K562 (cell line): ENCODE measurements at places on chromosomes 7 and 10. TPM values are rescaled to one million over a fixed set of nuclear protein-coding genes. Genes with fewer than 3 reads are reported as not detected.

PNLIP gene
- total RNA-seq = 0.69 and 1.1 TPM in 2 replicates

NPFFR1 gene
- not detected in 2 replicates for total RNA-seq

PON3 gene
- total RNA-seq = not detected in 2 replicates

CYTH3 gene
- total RNA-seq = 14.8 and 15.2 TPM in 2 replicates

CRPPA gene
- total RNA-seq = 8.6 and 9.1 TPM in 2 replicates

TMEM270 gene
- not detected in 2 replicates for total RNA-seq

CHRM2 gene
- 0.04 TPM in 1 of 2 replicates, not detected in the other for total RNA-seq

MPP7 gene
- 0.27 and 0.38 TPM in 2 replicates for total RNA-seq

ZCCHC24 gene
- total RNA-seq = 11.0 and 11.5 TPM in 2 replicates

RSPH10B gene
- total RNA-seq = not detected in 2 replicates

SH3PXD2A gene
- total RNA-seq = 8.5 and 9.3 TPM in 2 replicates

CHAT gene
- not detected in 2 replicates for total RNA-seq

AOAH gene
- 0.18 TPM in 1 of 2 replicates, not detected in the other for total RNA-seq

FAM131B gene
- 0.04 TPM in 2 replicates for total RNA-seq

INPP5F gene
- 5.4 and 6.3 TPM in 2 replicates for total RNA-seq

SCIN gene
- 9.7 and 10.6 TPM in 2 replicates for total RNA-seq

BCL7B gene
- total RNA-seq = 57.5 and 59.2 TPM in 2 replicates

DNA sequence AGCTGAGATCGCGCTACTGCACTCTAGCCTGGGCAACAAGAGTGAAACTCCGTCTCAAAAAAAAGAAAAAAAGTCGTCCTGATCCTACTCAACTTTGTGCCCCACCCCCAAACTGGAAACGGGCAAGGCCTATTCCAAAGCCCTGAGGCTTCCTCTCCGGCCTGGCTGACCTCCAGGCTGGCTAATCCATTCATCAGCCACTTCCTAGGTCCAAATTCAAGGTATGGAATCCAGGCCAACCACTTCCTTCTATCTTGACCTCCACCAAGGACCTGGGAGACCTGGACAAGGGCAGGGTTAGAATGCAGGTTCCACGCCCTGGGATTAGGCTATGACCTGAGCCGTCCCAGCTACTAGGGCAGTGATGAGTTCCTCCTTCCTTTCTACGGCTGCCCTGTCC, 20.4 kb upstream of the EIF4H start:
- H3K4me3 ChIP-seq = no peak overlapping the region
- no peak for DNase-seq
- H3K27ac ChIP-seq = no peak overlapping the region
- H3K36me3 ChIP-seq = no peaks in the 10 kb centered on the region
- H3K27me3 ChIP-seq = no peaks in the 10 kb centered on the region

- no peak overlapping the region for H3K27ac ChIP-seq
- no peak overlapping the region for H3K4me3 ChIP-seq
- H3K4me1 ChIP-seq = no peaks in the 10 kb centered on the region
- DNase-seq = no peak
- peaks cover 43% of the 10 kb centered on the region; the same call in 2 of the 3 replicates for H3K36me3 ChIP-seq
Observed at GRCh38 chr7:74599244-74599643, 58.3 kb upstream of the GTF2I start.

GRCh38 chr10:67261300-67261797, 335.5 kb downstream of the LRRTM3 start:
- no peaks in the 10 kb centered on the region for H3K27me3 ChIP-seq
- H3K27ac ChIP-seq = no peak overlapping the region
- DNase-seq = no peak
- no peak overlapping the region for H3K4me3 ChIP-seq
- H3K36me3 ChIP-seq = no peaks in the 10 kb centered on the region

DNA sequence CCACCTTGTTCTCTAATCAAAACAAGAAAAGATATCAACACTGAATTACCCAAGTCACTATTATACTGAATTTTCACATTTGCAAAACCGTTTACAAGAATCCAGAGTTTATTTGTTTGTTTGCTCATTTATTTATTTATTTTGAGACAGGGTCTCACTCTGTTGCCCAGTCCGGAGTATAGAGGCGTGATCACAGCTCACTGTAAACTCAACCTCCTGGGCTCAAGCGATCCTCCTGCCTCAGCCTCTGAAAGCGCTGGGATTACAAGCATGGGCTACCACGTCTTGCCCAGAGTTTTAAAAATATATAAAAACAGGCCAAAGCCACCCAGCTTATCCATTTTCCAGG, 8.5 kb downstream of the CREB3L2 start:
- peaks cover 12% of the 10 kb centered on the region for H3K36me3 ChIP-seq
- peaks cover 83% of the 10 kb centered on the region for H3K4me1 ChIP-seq
- DNase-seq = no peak
- H3K27ac ChIP-seq = peak overlapping the region; percentile 77

DNA sequence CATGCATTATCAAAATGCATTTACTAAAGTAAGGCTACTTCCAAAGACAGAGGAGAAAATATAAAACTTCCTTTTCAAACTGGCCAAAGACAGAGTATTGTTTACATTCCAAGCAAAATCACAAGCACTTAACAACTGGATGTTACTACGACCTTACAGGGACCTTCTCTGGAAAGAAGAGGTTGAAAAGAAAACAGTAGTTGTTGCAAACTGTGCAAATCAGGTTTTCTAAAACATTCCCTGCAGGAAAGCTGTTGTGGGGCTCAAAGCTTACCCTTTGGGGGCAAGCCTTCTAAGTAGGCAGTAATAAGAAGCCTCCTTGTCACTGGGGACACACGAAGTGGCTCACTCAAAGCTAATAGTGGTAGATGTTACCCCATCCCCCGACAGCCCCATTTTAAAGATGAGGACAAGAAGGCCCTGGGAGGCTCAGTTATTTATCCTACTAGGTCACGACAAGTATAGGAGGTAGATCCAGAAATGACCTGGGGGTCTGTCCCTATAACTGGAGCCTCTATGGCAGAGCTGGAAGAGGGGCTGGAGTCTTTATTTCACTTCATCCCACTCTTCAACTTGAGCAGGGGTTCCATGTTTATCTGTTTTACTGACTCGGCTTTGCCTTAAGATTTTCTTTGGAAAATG, 46.6 kb downstream of the ATXN7L1 start:
- H3K4me1 ChIP-seq = no peaks in the 10 kb centered on the region
- no peaks in the 10 kb centered on the region for H3K36me3 ChIP-seq
- DNase-seq = no peak
- peaks cover 17% of the 10 kb centered on the region; the same call in 2 of the 3 replicates for H3K27me3 ChIP-seq
- H3K27ac ChIP-seq = no peak overlapping the region

GRCh38 chr7:18721429-18721828, 225.9 kb downstream of the HDAC9 start:
- H3K36me3 ChIP-seq = no peaks in the 10 kb centered on the region
- no peak overlapping the region for H3K4me3 ChIP-seq
- no peak for DNase-seq
- no peak overlapping the region for H3K27ac ChIP-seq
- no peaks in the 10 kb centered on the region for H3K27me3 ChIP-seq
- H3K4me1 ChIP-seq = no peaks in the 10 kb centered on the region

- DNase-seq = peak; percentile 44
- H3K36me3 ChIP-seq = no peaks in the 10 kb centered on the region
- H3K27me3 ChIP-seq = no peaks in the 10 kb centered on the region
- no peak overlapping the region for H3K27ac ChIP-seq
- no peaks in the 10 kb centered on the region for H3K4me1 ChIP-seq
Observed at GRCh38 chr7:91034459-91035368, 229.5 kb upstream of the FZD1 start.

GRCh38 chr7:30221764-30222163, 62.6 kb upstream of the ZNRF2 start:
- no peaks in the 10 kb centered on the region for H3K36me3 ChIP-seq
- H3K27me3 ChIP-seq = no peaks in the 10 kb centered on the region; the same call in 1 of the 3 replicates
- no peak for DNase-seq
- H3K27ac ChIP-seq = no peak overlapping the region
- no peaks in the 10 kb centered on the region for H3K4me1 ChIP-seq
- no peak overlapping the region for H3K4me3 ChIP-seq

- DNase-seq = no peak
- peaks cover 3% of the 10 kb centered on the region; the same call in 1 of the 3 replicates for H3K4me1 ChIP-seq
- H3K36me3 ChIP-seq = no peaks in the 10 kb centered on the region
- peaks cover 44% of the 10 kb centered on the region for H3K27me3 ChIP-seq
Observed at GRCh38 chr7:1394371-1394770, 64.9 kb downstream of the MICALL2 start.

DNA sequence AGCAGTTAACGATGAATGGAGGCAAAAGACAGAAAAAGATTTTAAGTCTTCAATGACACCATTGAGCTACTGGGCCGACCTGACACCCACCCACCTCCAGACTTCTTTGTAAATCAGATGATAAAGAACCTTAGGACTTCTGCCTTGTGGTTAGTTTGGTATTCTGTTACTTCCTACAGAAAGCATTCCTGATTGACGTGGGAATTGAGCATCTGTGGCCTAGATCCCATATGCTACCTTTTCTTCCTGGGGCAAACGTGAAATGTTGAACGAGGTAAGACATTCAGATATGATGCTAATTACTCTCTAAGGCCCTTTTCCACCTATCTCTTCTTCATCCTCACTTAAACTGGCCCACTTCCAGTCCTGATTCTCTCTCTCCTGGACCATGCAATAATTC, 10.2 kb downstream of the PRLHR start:
- H3K36me3 ChIP-seq = no peaks in the 10 kb centered on the region
- H3K27me3 ChIP-seq = peaks cover 11% of the 10 kb centered on the region
- H3K4me1 ChIP-seq = no peaks in the 10 kb centered on the region
- DNase-seq = no peak

DNA sequence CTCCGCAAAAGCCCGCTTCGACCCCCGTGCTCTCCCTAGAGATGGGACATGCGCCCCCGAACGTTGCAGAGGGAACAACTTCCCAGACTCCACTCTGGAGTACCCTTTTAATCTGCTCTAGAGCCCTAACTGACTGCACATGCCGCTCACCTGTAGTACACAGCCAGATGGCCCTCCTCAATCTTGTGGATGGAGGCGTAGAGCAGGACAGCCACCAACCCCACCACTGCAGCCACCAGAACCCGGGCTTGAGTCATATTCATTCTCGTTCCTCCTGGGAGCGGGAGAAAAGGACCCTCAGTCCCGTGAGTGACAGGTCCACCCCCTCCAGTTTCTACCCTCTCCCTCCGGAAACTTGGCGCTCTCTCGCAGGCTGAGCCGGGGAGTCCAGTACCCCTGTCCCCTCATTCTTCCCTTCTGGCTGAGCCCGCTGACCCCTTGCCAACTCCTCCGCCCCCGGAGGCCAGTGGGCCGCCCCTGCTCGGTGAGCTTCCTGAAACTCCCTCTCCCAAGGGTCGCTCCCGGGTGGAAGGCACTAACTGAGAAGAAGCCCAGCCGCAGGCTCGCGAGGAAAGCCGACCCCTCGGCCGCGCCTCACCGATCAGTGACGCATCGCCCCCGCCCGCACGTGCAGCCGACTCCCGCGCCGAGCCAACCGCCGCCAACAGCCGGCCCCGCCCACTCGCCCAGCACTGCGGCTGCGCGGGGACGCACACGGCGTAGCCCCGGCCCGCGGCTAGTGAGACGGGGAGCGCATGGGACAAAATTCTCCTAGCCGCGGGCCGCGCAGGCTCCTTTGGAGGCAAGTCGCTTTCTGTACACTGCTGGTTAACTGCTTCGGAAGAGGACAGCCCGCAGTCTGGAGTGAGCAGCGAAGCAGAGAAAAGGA, at the start of gene ERLIN1:
TSS of gene ERLIN1 (minus strand) at position 666 of the 889 bp plus-strand sequence. CDS start at position 263, 403 bp downstream.
- peak; percentile 90 for DNase-seq
- H3K27ac ChIP-seq = peak within 1 kb of the TSS; percentile 98

DNA sequence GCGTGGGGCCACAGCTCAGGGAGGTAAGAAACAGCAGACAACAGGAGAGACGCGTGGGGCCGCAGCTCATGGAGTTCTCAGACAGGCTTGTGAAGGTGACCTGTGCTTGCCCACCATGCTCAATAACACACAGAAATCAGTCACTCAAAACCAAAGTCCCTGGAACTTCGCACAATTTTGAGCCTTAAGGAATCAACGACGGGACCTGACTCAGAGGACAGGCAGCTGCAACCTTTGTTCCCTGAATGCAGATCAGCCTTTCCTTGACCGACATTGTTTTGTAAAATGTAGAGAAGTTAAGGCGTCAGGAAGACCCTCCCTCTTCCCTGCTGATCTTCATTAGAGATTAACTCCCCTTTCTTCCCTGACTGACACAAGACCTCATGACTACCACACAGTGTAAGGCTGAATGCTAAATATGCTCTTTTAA, 8.5 kb upstream of the KNDC1 start:
- no peaks in the 10 kb centered on the region for H3K36me3 ChIP-seq
- no peaks in the 10 kb centered on the region for H3K4me1 ChIP-seq
- H3K27me3 ChIP-seq = peaks cover 8% of the 10 kb centered on the region; the same call in 1 of the 3 replicates
- H3K27ac ChIP-seq = no peak overlapping the region
- no peak overlapping the region for H3K4me3 ChIP-seq

GRCh38 chr7:149180722-149181449, 14.5 kb upstream of the ZNF282 start:
- H3K27me3 ChIP-seq = no peaks in the 10 kb centered on the region
- H3K4me1 ChIP-seq = peaks cover 4% of the 10 kb centered on the region; the same call in 1 of the 2 replicates
- H3K36me3 ChIP-seq = peaks cover 65% of the 10 kb centered on the region
- H3K4me3 ChIP-seq = no peak overlapping the region

DNA sequence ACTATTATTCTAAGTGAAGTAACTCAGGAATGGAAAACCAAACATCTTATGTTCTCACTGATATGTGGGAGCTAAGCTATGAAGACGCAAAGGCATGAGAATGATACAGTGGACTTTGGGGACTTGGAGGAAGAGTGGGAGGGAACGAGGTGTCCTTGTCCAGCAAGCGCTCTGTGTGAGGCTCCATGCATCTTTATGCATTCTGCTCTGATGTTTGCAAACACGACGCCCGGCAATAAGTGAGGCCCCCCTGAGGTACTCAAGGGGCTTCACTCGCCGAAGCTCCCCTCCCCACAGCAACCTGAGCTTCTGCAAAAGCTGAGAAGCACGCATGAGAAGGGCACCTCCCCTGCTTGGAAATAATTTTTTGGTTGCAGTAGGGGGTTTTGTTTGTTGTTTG, 103.3 kb downstream of the LHPP start:
- peaks cover 17% of the 10 kb centered on the region for H3K27me3 ChIP-seq
- DNase-seq = no peak
- no peaks in the 10 kb centered on the region; the same call in 1 of the 3 replicates for H3K4me1 ChIP-seq
- H3K4me3 ChIP-seq = no peak overlapping the region
- no peaks in the 10 kb centered on the region for H3K36me3 ChIP-seq
- no peak overlapping the region for H3K27ac ChIP-seq

- H3K36me3 ChIP-seq = no peaks in the 10 kb centered on the region
- H3K4me1 ChIP-seq = no peaks in the 10 kb centered on the region
- H3K27me3 ChIP-seq = no peaks in the 10 kb centered on the region
- no peak overlapping the region for H3K27ac ChIP-seq
- no peak for DNase-seq
- no peak overlapping the region for H3K4me3 ChIP-seq
Observed at GRCh38 chr10:126021833-126022500, 125.6 kb downstream of the FANK1 start.

GRCh38 chr7:131189488-131189887, 138.2 kb upstream of the MKLN1 start:
- H3K36me3 ChIP-seq = no peaks in the 10 kb centered on the region
- no peak for DNase-seq
- no peaks in the 10 kb centered on the region; the same call in 1 of the 2 replicates for H3K4me1 ChIP-seq
- no peak overlapping the region for H3K27ac ChIP-seq
